ENCODE measurements at places on chromosomes 4 and X.

GRCh38 chr4:169315530-169316343 lies 45.0 kb upstream of the SH3RF1 start:
- DNase-seq, result no peak

- no peak for DNase-seq
Measured at GRCh38 chrX:12325171-12325570, 186.9 kb downstream of the FRMPD4 start.

DNA sequence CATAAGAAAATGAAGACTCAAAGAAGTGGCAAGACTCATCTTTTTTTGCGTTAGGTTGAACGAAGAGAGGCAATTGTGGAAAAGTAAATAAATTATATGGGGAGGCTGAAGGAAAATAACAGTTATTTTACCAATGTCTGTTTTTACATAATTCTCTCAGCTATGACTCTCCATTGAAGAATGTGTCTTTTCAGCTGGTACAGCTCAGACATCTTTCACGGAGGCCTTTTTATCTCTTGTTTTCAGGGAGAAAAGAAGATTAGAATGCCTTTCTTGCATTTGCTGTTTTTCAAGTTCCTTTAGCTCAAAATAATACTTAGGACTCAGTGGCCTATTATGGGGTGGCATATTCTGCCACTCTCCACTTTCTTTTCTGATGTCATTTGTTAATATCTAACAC lies 153.0 kb downstream of the ADAM29 start:
- DNase-seq, result no peak

GRCh38 chr4:129999156-129999555 lies 903.2 kb downstream of the C4orf33 start:
- no peak for DNase-seq

DNA sequence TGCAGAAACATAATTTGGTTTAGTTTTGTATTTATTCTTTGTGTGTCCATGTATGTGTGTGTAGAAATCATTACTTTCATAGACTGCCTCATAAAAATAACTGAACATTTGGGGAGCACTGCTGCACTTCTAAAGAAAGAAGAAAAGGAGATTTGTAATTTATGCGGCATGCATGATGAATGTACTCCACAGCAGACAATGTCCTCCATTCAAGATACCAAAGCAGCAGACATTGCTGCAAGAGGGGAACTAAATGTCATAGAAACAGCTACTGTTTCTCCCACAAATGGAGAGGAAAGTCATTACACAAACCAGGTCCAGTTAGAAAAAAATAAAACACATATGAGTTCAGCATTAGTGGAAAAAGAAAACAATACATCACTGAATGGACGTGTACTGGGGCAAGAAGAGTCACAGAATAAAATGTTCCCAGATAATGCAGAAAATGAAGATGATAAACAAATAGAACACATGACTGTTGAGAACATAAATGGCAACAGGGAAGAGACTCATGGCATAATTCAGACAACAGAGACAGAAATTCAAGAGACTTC lies 2.6 kb downstream of the DTHD1 start:
- DNase-seq, result no peak

DNA sequence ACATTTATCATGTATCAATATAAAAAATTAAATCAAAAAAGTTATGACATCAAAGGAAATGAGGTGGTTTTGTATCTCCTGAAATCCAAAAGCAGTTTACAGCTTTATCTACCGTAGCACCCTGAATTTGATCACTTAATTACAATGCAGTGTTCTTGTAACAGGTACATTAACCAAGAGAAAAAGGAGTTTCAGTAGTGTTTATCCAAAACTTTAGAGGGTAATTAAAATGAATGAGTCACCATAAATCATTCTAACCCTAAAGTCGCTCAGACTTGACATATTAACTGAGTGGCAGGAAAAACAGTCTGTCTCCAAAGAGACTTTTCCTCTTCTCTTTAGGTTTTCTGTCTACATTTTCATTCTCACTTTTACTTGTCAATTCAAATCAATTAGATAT lies 907.6 kb upstream of the EPHA5 start:
- DNase-seq, result no peak
